Activated naive CD8-positive, alpha-beta T cell treated with anti-CD3 and anti-CD28 coated beads for 36 hours (primary cell): ENCODE measurements at places on chromosomes 11 and 22.

GRCh38 chr11:61332281-61332796 is 566 bp downstream of the DDB1 start:
- DNase-seq = no peak

DNA sequence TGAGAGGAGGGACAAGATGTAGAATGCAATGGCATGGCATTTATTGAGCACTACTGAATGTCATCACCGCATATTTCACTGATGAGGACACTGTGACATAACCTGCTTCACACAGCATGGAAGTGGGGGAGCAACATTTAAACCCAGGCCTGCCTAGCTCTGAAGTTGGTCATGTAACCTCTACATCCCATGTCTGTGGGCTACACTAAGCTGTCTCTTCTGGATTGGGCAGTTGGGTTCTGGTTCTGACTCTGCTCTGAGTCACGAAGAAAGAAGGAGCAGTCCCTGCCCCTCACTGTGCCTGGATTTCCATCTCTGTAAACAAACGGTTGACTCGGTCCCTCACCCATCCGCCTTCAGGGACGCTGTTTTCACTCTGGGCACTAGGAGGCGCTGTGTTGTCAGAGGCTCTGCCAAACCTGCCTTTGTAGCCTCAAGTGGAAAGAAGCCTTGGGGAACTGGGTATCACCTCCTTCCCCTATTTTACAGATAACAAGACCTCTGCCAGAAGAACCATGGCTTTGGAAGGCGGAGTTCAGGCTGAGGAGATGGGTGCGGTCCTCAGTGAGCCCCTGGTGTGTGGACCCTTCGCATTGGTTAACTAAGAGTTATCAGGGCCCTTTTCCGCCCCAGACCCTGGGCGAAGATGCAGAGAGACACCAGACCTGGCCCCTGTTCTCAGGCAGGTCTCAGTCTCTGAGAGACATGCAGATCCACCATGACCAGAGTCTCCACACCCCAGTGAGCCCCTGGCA is 12.7 kb upstream of the ARHGEF17 start:
- peak; percentile 72 for DNase-seq

GRCh38 chr11:35962369-35963138 is 18.7 kb downstream of the LDLRAD3 start:
- DNase-seq = no peak

DNA sequence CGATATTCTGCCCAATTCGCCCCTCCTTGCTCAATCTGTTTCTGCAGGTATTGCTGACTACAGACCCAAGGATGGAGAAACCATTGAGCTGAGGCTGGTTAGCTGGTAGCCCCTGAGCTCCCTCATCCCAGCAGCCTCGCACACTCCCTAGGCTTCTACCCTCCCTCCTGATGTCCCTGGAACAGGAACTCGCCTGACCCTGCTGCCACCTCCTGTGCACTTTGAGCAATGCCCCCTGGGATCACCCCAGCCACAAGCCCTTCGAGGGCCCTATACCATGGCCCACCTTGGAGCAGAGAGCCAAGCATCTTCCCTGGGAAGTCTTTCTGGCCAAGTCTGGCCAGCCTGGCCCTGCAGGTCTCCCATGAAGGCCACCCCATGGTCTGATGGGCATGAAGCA is 9.2 kb upstream of the SLC35E4 start:
- DNase-seq = no peak

- DNase-seq = no peak
Measured at GRCh38 chr11:68416070-68416578, 44.4 kb upstream of the PPP6R3 start.

DNA sequence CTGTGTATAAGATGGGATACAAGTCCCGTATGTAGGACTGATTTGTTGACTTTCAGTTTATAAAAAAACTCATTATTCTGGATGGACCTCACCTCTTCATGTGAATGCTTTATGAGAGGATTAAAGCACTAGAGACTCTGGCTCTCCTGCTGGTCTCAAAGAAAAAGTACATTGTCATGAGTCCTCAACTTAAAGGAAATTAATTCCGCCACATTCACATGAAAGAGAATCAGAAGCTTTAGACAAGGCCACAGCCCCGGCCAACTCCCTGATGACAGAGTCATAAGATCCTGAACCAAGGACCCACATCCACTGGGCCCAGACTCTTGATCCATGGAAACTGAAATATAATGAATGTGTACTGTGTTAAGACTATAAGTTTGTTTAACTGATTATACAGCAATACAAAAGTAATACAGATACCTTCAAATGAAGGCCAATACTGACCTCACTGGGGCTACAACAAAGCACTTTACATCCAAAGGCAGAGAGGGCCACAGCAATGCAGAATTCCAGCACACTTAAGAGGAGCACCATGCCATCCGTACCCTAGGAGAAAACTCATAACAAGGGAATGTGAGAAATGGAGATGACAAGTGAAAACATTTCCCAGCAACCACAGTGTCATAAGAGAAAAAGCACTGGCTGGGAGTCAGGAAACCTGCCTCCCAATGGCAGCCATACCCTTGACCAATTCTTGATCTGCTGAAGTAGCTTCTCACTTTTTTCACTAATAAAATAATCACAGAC is 25.4 kb upstream of the MS4A6A start:
- DNase-seq = no peak

- DNase-seq = no peak
Measured at GRCh38 chr22:20036084-20036482, 15.2 kb downstream of the TANGO2 start.

GRCh38 chr22:33829546-33830280 is 90.6 kb downstream of the LARGE1 start:
- no peak for DNase-seq

- no peak for DNase-seq
Measured at GRCh38 chr11:25838918-25839625, 492.9 kb upstream of the ANO3 start.

DNA sequence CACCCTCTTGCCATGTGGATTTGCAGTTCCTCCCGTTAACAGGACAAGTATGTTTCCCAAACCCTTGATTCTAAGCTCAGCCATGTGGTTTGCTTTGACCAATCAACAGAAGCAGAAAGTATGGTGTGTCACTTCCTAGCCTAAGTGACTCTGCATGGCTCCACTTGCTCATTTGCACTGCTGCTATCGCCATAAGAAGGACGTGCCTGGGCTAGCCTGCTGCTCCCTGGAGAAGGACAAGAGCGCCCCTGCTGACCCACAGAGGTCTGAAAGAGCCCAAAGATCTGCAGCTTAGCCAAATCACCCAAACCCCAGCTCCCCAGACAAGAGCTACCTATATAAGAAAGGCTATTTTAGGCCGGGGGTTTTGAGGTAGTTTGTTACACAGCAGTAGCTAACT is 18.0 kb downstream of the TBRG1 start:
- DNase-seq = no peak

- no peak for DNase-seq
Measured at GRCh38 chr11:123478352-123478987, 48.4 kb downstream of the GRAMD1B start.

DNA sequence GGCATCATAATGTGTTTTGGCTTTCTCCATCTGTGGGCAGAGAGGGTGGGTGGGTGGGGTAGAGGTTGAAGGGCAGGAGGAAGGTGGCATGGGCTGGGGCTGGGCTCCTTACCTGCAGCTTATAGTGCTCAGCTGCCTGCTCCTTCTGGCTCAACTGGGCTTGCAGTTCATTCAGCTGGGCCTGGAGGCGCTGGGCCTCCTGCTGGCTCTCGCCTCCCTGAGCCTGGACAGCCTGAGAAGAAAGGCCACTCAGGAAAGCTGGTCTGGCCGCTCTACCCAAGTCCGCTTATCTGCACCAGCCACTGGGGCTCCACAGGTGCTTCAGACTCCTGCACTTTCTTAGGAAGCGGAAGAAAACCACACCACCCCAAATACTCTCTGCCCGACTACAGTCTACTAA is 10.4 kb downstream of the IL18BP start:
- DNase-seq = no peak

GRCh38 chr11:84249344-84250135 is 963.4 kb upstream of the CCDC90B start:
- no peak for DNase-seq

- DNase-seq = no peak
Measured at GRCh38 chr22:40332319-40332781, 13.9 kb upstream of the ADSL start.

- no peak for DNase-seq
Measured at GRCh38 chr11:66841861-66842260, 1.4 kb upstream of the RCE1 start.

GRCh38 chr11:59429924-59430516 is 3.8 kb upstream of the OR5A2 start:
- peak; percentile 11 for DNase-seq

DNA sequence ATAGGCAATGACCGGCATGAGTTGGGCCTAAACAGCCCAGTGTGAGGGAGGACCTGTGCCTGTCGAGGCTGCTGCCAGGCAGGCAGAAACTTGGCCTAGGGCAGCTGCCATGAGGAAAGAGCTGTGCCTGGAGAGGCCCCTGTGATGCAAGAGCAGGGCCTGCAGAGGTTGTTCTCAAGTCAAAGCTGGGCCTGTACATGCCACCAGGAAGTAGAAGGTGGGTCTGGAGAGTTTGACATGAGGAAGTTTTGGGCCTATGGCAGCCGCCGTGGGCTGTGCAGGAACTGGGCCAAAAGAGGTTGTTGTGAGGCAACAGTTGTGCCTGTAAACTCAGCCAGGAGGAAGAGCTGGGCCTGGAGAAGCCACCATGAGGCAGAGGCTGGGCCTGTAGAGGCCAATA is 43.2 kb downstream of the OR4C45 start:
- DNase-seq = no peak

DNA sequence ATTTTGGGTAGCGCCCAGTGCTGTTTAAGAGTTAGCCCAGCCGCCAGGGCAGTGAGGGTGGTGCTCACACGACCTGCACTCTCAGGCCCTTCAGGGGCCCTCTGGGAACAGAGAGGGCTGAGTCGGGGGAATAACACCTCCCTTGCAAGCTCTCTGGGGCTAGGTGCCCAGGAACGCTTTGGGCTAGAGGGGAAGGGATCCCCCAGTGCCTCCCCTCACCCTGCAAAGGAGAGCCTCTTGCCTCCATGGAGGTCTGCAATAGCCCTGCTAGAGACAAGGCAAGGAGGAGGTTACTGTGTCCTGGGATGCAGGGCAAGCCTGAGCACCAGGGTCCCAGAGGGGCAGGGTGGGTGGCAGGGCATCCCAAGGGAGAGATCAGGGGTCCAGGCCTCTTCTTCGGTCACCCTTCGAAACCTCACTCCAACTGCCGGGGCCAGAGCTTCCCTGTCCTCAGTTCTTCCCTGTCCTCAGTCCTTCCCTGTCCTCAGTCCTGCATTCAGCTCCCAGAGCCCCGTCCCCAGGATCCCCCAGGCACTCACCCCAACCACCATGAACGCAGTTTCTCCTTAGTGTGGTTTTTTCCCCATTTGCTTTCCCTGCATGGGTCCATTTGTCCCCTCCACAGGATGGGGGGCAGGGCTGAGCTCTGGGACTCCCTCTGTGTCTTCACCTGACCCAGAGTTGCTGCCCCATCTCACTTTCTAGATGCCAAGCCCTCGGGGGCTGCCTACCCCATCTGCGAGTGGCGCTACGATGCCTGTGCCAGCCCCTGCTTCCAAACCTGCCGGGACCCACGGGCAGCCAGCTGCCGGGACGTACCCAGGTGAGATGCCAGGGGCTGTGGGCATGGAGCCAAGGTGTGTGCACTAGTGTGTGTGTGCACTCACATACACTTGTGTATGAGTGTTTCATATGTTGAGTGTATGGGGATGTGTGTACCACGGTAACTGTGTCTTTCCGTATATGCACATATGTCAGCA is 60.8 kb downstream of the OTOG start:
- DNase-seq = no peak

- no peak for DNase-seq
Measured at GRCh38 chr11:9838961-9839360, 175.1 kb downstream of the SWAP70 start.

DNA sequence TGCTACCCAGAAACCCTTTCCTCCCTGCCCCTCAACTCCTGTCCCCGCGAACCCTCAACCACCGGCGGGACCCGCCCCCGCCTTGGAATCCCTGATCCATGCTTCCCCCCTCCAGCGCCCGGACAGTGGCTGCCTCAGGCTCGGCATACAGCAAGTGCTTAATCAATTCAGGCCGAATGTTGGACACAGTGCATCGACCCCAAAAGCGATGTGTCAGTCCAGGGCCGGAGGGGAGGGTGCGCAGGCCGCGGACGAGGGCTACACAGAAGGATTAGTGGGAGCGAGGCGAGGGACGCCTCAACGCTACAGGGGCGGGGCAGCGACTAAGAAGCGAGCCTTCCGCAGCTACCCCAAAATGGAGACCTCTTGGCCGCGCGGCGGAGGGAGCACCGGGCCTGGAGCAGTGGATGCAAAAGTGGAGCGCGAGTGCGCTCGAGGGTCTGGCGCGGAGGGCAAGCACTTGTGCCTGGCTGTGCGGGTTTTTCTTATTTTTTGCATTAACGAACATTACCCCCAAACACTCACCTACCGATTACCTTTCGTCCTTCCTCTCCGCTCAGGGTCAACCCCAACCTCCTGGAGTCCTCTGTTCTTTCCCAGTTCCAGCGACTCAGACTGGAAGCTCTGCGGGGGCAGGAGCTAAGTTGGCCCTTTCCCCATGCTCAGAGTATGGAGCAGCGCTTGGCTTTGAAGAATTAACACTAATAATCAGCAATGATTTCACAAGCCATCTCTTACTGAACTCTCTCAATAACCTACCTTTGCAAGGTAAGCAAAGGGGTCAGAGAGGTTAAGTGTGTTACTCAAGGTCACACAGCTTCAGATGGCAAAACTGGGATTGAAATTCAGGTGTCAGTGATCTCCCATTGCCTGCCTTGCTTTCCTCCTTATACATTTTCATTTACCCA is 30.0 kb upstream of the WNT11 start:
- DNase-seq = peak; percentile 71

DNA sequence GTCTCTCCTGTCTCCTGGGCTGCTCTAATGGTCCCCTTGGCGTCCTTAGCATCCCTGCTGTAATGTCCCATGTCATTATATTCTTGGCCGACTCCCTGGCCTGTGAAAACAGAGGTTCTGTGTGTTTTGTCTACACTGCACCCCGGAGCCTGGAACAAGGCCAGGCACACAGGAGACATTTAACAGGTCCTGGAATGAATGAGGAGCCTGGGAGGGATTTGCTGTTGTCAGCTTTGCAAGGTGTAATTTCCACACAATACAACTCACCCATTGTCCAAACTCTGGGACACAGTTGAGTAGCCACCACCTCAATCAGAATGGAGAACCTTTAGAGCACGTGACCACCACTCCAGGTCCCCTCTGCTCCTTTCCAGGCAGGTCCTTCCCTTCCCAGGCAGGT is 14.9 kb upstream of the PDGFB start:
- no peak for DNase-seq
